ENCODE measurements at places on chromosomes 4 and X.
A peak's percentile ranks its signal among the peaks of the same experiment; 100 is the strongest.

- DNase-seq = no peak
Observed at GRCh38 chr4:25021216-25021615, 9.5 kb downstream of the LGI2 start.

GRCh38 chr4:8708401-8709021, 115.9 kb downstream of the CPZ start:
- DNase-seq = no peak

- DNase-seq = no peak
Observed at GRCh38 chr4:38292529-38292928, 332.3 kb downstream of the PTTG2 start.

DNA sequence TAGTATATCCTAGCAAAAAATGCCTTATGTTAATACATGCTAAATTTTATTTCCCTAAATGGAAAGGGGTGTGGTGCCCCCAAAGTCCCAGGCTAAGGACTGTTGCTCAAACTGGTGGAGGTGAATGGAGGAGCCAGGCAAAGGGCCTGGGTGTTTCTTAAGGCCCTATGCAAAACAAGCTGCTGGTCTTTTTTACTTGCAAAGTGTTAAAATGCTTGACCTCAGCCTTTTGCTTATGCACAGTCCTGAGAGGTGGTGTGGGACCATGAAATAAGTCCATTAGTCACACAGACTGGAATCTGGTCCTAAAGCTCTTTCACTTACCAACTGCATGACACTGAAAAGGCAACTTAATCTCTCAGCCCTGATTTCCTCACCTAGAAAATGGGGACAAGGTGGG, 223.5 kb upstream of the MBNL3 start:
- DNase-seq = no peak

- no peak for DNase-seq
Observed at GRCh38 chr4:41325901-41326300, 69.2 kb downstream of the UCHL1 start.

DNA sequence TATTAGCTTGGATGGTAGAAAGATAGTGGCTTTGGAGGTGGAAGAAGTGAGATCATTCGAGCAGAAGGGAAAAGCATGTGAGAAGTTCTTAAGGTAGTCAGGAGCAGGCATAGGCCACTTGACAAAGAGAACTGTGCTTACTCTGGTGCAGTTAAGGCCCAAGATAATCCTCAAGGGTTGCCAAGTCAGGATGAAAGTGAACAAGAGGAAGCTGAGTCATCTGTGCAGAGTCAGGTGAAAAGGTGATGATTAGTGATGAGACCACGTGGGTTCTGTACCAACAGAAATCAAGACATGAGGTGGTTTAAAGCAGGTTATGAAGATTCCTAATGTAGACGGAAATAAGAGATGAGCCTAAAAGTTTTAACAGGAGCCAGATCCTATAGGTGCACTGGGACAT, 369.8 kb downstream of the DTHD1 start:
- DNase-seq = no peak

DNA sequence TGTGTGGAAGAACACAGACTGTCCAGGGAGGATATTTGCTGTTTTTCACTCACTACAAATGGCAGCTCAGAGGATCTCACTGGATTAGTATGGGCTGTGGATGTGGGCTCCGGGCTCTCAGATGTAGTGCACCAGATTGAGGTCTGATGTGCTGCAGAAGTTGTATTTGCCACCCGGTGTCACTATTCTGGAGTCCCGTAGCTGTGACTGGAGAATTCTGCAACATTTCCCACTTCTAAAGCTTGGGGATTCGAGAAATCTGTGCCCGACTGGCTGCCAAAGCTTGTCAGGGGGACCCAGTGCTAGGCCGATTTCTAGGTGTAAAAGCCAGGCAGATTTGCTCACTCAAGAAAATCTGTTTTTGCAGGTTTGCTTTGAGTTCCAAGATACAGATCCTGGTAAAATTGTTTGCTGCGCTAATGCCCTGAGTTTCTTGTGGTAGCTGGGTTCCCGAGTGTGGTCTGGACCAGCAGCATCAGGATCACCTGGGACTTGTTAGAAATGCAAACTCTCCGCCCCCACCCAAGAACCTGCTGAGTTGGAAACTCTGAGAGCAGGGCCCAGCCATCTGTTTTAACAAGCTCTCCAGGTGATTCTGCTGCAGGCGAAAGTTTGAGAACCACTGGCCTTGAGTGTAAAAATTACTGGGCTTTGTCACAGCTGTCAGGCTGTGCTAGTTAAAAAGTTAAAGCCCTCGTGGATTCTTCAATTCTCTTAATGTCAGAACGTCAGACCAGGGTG, 18.1 kb downstream of the KIT start:
- DNase-seq = no peak

DNA sequence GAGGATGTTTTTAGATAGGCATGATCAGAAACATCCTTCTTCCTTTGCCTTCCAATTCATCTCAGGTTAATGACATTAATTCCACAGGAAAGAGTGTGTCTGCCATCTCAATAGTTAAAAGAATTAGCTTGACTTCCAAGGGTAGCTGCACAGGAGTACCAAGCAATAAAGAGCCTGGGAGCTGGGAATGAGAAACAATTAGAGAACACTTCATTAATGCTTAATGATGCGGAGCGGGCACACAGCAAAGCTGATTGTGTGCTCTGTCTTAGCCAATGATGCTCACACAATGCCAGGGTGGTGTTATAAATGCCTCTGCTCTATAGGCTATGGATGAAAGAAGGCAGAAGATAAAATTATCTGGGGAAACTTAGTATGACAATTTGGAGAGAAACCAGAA, 1052.5 kb upstream of the LCORL start:
- no peak for DNase-seq

- DNase-seq = no peak
Observed at GRCh38 chrX:137998619-137999018, 432.7 kb downstream of the ZIC3 start.

DNA sequence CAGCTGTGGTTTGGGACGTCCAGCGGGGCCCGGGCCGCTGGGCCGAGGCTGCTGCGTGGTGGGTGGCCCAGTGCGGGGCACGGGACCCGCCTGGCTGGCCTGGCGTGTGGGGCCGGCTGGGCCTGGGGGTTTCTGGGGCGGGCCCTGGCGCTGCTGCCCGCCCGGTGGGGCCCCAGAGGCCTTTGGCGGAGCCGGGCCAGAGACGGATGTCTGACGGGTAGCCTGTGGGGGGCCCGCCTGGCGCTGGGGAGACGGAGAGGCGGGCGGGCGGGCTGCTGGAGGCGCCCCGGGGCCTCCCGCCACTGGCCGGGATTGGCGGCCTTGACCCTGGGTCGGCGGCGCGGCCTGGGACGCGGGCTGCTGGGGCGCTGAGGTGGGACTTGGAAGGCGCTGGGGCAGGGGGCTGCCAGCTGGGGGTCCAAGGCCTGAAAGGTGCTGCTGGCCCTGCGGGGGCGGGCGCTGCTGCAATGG, 8.1 kb upstream of the TIMP1 start:
- no peak for DNase-seq

DNA sequence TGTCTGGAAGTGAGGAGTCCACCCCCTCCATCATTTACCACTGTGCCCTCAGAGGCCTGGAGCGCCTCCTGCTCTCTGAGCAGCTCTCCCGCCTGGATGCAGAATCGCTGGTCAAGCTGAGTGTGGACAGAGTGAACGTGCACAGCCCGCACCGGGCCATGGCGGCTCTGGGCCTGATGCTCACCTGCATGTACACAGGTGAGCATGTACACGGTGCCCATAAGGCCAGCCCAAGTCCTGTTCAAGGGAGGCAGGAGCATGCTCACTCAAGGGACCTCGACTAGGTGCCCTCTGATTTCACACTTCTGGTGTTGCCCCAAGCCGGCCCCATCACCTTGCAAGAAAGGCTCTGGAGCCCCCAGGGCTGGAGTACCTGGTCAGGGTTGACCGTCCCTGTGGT, 13.4 kb upstream of the MSANTD1 start:
- DNase-seq = no peak

- DNase-seq = no peak
Observed at GRCh38 chr4:1018147-1019020, 7.0 kb downstream of the FGFRL1 start.

DNA sequence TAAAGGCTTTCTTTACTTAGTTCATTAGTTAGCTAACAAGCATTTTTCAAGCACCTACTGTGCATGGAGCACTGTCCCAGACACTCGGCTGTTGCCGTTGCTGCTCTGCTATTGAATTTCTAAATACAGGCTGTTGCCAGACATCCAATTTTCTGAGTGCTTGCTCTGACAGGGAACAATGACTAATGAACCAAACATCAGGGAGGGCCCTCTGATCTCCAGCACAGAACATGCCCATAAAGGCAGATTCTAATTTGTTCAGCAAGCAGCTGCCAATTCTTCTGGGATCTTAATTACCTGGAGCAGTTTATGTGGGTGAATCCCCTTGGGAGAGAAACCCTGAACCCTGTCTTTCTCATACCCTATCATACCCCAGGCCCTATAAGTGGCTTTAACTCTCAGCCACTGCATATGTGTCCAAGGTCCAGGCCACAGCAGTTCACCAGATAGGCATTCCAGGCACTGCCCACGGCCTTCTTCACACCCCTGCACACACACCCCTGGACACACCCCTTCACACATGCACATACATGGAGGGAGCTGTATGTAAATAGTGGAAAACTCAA, 27.9 kb downstream of the TSC22D3 start:
- DNase-seq = peak; percentile 38

DNA sequence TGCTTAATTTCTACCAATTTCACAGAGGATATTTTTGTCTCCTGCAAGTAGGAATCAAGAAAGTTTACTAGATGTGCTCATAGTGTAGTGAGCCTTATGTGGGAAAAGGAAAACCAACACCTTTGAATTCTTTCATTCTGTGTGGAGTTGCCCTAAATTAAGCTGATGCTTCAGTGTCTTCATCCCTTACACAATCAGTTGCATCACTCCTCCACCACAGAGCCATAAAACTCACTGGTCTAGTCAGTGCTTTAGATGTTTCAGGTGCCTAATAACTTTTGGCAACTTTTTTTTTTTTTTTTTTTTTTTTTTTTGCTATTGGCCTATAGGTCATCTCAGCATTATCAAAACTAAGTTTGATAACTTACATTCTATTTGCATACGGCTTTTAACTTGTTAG, 41.5 kb downstream of the HHIP start:
- no peak for DNase-seq

- DNase-seq = no peak
Observed at GRCh38 chr4:95204267-95204844, 344.4 kb downstream of the UNC5C start.

DNA sequence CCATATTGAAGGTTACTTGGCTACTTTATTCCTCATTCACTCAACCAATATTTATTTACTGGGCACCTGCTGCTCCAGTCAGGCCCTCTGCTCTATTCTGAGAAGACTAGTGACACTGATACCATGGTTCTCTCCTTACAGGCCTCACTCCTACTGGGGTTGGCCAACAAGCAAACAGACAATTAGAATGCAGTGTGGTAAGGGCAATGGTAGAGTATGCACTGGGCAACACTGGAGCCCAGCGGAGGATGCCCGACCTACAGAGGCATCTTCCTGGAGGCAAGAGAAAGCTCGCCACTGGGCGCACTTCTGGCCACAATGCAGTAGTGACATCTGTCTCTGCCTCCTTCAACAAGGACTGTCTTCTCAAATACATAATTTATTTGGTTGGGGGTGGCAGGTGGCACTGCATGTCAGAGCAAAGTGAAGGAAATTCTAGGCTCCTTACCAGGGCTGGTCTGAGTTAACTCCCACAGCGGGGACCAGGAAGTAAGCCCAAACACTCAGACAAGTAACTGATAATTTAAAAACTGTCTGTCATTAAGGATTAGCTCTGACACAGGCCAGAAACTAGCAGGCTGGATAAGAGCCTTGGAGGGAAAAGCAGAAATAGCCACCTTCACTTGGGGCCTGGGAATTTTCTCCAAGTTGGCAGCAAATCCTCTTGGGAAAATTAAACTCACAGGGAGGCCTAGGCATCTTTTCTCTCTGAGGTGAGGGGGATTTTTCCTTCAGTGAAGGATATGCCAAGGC, 150.7 kb upstream of the EOLA2 start:
- DNase-seq = no peak
